Right ventricle myocardium superior (tissue), 1 donor: ENCODE measurements at places on chromosomes 5 and 9. TPM values are rescaled to one million over a fixed set of nuclear protein-coding genes. Genes with fewer than 3 reads are reported as not detected.

DNA sequence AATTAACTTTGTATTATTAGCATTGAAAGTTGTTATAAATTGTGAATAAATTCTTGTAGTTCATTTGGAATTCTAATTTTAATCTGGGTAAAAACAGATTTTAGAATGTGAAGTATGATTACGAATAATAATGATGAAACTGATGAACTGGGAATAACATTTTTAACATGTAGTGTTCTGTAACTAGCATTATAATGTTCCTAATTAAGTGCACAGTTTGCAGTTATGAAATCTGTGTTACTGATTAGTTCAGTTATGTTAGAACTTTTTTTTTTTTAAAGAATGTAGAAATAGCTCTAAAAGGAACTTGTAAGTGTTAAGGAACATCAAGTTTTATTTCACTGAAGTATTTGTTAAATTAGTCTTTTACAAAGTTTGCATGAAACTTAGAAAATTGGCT, 48.9 kb upstream of the EIF4EBP3 start:
- DNase-seq: no peak

DNA sequence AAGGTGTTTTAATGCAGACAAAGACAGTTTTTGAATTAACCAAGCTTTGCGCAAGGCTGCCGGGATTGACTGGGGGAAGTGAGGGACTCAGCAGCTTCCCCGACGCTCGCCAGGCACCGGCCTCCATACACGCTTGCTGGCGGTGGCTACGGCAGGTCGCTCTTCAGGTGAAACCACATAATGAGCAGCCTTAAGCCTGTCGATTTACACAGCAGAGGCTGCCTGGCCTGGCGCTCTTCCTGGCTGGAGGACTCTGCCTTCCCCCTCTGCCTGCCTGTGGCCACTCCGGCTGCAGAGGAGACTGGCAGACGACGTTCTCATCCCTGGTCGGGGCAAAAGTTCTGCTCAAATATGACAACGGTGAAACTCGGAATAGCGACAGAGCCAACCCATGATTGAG, 9.0 kb upstream of the NOTCH1 start:
- DNase-seq: no peak

GRCh38 chr9:130266236-130267098, 907 bp downstream of the HMCN2 start:
- DNase-seq: no peak

DNA sequence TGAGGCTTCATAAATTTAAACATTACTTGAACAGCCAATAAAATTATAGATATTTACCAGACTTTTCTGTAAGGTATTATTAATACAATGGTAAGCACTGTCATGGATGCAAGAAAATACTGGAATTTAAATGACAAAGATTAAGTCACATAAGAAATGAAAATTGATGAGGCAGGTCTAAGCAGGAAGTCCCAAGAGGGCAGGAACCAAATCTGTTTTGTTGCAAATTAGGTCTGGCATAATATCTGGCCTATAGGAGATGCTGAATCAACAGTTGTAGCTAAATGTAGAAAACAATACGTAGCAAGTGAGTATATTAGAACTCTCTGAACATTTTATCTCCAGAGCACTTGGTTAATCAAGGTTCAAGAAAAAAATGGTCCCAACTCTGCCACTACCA, 142.5 kb downstream of the EBF1 start:
- DNase-seq: no peak

- no peak for DNase-seq
These were observed 39.4 kb downstream of the TNPO1 start for GRCh38 chr5:72855821-72856220.

DNA sequence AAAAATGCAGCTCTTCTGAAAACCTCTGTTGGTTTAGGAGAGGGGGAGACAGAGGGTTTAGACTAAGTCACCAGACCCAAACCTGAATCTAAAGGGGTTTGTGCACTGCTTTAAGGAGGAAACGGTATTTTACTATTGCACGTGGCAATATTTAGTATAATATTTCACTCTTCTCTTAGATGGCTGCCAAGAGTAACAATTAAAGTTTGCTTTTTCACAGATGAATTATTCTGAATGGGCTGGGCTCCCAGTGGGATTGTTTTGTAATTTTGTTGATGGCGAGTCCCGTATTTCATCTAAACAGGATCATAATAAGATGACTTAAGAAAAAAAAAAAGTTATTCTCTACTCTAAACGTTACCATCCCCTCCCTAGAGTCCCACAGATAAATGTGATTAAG, 245.4 kb downstream of the PCSK5 start:
- DNase-seq: no peak

GRCh38 chr9:21251190-21251589, 11.4 kb upstream of the IFNA14 start:
- no peak for DNase-seq

GRCh38 chr5:53826504-53826903, 266.1 kb downstream of the NDUFS4 start:
- no peak for DNase-seq

- no peak for DNase-seq
These were observed 86.7 kb downstream of the KCNIP1 start for GRCh38 chr5:170590566-170590965.

MARCHF11 gene
- 7.1 TPM for total RNA-seq

CSF1R gene
- 19.5 TPM for total RNA-seq

TSSK1B gene
- not detected for total RNA-seq

CYLC2 gene
- not detected for total RNA-seq
